ENCODE measurements at places on chromosomes 1 and 21.
A peak's percentile ranks its signal among the peaks of the same experiment; 100 is the strongest.

- DNase-seq = peak; percentile 36
Measured at GRCh38 chr1:12615865-12616708, 1.9 kb downstream of the DHRS3 start.

DNA sequence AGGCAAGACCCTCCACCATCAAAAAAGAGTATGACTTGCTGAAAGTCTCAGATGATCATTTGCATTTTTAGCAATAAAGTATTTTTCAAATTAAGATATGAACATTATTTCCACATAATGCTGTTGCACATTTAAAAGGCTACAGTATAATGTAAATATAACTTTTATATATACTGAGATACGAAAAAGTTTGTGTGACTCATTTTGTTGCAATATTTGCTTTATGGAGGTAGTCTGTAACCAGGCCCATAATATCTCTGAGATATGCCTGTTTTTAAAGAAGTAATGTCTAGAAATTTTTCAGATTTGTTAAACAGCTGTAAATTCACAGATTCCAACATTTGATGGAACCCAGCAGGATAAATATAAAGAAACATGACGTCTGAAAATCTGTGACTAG lies 86.7 kb downstream of the MAN1A2 start:
- DNase-seq = no peak

DNA sequence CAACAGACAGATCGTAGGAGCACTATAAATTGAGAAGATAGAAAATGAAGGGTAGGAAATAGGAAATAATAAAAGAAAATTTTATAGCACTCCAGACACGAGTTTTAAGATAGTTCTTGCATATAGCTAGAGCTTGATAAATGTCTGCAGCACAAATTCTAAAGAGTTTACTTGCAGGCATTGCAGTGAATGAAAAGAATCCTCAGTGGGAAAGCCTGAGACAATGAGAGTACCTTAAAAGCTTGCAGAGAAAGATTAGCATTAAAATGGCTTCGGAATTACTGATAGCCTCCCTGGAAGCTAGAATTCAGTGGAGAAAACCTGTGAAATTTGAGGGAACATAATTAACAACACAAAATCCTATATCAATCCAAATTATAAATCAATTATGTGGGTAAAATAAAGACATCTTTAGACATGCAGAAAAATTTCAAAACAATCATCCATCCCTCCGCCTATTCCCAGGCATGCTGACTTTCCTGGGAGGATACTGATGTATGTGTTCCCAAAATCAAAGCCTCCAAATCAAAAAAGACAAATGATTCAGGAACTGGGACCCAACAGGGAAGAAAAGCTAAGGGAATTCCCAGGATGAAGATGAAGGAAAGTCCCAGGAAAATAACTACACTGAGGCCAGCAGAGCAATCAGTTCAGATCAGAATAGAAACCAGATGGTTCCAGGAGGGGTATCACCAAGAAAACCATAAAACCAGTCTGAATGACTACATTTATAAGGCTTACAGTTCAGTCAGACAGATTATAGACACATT lies 305.9 kb upstream of the USP25 start:
- no peak for DNase-seq

- no peak for DNase-seq
Measured at GRCh38 chr21:40139636-40140035, 272.4 kb downstream of the PCP4 start.

DNA sequence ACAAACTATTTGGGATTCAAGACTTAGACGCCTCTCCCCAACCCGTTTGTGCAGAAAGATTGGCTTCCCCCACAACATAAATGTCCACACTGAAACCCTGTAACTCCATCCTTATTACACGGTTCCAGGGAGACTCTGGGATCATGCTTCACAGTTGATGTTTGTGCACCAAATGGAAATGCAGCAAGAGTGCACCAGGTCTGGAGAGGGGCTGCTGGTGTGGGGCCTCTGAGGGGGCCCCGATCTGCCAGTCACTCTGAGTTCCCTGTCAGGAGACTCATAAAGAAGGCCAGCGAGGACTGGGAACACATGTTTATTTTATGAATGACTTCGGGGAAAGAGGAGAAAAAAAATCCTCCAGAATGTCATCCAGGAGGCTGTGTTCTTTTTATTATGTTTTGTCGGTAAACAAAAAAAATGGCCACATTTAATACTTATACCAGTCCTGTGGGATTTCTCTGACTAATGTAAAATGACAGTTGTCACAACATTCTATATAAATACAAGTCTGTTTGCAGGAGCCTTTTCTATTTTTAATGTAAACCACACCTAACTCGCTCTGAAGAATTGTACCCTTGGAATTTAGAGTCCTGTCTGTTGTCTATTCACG lies 439.1 kb upstream of the VAMP3 start:
- DNase-seq = no peak

GRCh38 chr1:224644553-224645154 lies 28.5 kb downstream of the CNIH3 start:
- no peak for DNase-seq

GRCh38 chr1:229897501-229897900 lies 169.5 kb upstream of the GALNT2 start:
- DNase-seq = no peak

DNA sequence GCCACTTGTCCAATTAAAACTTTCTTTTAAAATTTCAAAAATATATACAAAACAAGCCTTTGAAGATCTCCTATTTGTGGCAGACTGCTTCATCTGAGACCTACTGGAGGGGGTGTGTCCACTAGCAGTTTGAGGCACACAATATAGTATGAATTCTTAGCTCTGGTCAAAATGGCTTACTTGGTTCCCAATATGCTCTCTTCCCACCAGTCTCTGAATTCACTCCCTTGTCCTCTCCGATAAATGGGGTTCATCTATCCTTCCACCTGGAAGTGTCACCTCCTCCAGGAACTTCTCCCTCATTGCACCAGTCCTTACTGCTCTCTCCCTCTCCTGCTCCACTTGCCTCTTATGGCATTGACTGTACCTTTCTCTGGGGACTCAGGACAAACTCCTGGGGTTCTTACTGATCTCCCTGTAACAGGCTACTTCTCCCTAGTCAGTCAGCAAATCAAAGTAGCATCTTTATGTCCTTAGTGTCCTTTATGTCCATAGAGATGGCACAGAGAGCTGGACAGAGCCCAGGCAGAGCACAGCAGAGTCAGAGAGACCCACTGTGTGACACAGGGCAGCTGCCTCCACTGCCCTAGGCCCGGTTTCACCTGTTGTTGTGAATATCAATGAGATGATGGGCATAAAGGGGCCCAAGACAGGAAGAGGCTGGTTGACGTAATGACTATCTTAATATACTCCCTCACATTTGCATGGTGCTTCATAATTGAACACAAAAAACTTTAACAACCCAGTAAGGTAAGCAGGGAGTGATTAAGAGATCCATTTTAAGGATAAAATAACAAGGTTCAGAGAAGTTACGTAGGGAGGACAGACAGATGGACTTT lies 3.6 kb downstream of the ASAP3 start:
- DNase-seq = no peak

GRCh38 chr1:169163059-169163458 lies 56.6 kb downstream of the ATP1B1 start:
- no peak for DNase-seq

DNA sequence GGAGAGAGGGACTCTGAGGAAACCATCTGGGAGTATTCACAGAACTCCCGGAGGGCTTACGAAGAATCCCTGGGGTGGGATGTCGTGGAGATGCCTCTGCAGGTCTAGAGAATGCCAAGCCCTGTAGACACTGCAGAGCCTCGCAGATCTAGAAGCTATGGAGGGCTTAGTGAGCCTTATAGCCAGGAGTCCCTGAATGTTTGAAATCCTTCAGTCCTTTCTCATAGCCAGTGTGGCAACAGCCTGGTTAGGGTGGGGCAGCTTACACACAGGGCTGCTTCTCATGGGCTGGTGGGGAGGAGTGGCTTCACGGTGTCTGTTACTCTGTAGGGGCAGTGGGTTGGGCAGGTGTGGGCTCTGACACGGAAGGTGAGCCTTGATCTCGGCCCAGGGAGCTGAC lies 44.2 kb upstream of the KDM4A start:
- DNase-seq = peak; percentile 7

- DNase-seq = no peak
Measured at GRCh38 chr1:116558140-116558549, 12.7 kb downstream of the CD58 start.

DNA sequence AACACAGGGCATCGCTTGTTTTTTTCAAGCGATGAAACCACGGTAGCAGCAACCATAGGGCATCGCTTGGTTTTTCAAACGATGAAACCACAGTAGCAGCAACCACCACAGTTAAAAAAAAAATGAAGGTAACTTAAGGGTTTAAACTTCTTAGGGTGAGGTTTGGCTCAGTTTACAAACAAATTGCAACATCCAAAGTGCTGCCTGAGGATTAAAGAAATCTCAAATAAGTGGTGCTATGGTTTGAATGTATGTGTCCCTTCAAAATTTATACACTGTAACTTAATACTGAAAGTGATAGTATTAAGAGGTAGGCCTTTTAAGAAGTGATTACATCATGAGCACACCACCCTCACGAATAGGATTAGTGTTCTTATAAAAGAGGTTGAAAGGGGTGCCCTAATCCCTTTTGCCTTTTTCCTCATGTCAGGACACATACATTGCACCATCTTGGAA lies 6.4 kb upstream of the GBP5 start:
- DNase-seq = no peak

- no peak for DNase-seq
Measured at GRCh38 chr21:35338881-35339632, 290.0 kb upstream of the RUNX1 start.

DNA sequence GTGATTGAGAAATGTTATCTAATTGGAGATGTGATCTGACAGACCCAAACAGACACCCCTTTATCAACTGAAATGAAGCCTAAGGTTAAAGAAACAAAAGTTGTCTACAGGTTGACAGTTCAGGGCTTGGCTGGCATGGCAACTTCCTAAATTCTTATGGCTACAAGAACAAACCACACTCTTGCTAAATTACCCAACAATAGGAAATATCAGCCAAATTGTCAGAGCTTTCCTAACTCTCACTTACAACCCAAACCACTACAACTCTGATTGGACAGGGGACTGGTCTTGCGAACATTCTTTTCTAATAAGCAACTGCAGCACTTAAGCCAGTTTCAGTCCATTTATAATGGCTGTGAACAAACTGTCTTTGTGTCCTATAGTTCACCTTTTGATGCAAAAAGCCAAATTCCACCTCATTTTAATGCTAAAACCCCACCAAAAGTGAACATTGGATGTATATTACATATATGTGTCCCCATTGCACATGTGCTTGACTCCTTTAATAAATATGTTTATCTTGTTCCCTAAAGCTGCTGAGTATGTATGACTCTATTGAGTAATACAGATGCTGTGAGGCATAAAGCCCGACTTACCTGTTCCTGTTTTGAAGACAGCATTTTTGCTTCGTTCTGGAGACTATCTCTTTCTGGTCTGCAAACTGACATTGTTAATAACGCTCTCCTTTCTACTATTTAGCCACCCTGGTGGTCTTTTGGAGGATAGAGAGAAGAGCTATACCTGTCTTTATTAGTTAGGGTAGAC lies 101.3 kb upstream of the HMCN1 start:
- DNase-seq = no peak

DNA sequence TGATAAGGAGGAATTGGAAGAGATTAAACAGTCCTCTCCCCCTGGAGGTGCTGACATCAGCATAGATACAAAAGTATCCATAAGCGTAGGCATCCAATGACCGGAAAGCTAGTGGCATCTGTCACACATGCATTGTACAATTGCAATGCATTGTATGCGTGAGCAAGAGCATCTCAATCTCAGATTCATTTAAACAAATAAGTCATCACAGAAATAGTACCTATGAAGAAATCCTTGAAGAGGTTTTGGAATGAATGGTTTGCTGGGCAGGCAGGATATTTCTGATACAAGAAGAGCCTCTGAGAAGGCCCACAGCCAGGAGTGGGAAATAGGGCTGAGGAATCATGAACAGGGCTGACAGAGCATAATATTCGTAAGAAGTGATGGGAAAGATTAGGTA lies 88.9 kb upstream of the ABCD3 start:
- no peak for DNase-seq

- peak; percentile 25 for DNase-seq
Measured at GRCh38 chr21:41611966-41612606, 104.1 kb upstream of the TMPRSS2 start.

DNA sequence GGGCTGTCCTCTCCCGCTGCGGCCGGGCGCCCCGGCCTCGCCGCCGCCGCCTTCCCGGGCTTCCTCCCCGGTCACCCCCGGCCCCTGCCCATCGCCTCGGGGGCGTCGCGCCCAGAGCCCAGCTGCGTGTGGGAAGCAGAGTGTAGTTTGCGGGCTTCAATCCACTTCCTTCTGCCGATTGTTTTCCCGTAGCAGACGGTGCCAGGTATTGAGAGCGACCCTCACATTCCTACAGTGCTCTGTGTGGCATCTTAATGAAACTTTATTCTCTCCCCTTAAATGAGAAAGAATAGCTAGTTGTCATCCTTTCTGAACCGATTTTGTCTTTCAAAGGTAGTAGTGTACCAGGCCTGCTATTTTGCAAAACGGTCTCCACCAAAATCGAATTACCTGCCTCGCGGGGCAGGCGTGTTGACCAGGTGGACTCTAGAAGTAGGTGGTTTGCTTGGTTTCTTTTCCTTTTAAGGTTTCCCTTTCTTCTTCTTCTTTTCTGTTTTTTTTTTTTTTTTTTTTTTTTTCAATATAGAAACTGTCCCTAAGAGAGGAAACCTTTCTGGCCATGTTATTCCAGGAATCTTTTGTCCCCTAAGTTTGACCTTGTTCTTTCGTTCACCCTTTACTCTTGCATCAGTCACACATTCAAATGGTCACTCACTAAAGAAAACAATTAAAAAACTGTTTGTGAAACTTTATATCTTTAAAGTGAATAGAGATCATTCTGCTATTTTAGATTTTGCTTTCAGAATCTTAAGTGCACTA lies 881 bp downstream of the USP25 start:
- DNase-seq = no peak

DNA sequence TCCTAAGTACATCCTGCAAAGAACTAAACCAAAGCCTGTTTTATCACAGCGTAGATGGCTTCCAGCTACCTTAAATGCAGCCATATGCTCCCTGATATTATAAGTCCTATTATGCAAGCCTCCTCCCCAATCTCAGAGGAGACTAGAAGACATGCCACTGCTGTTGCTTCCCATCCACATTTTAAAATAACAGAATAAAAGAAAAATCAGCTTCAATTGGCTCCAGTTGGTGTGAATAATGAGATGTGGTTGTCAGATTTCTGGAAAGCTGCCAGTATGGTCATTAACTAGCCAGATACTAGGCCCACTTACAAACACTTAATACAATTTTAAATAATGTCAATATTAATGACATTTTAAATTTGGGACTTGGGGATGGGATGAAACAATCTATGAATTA lies 25.7 kb downstream of the WARS2 start:
- DNase-seq = no peak

- no peak for DNase-seq
Measured at GRCh38 chr1:106564192-106564591, 492.3 kb upstream of the PRMT6 start.

GRCh38 chr1:154502744-154503115 lies 518 bp upstream of the SHE start:
- DNase-seq = no peak

GRCh38 chr1:167499664-167500101 lies 18.6 kb downstream of the CD247 start:
- DNase-seq = no peak

All from foreskin fibroblast (primary cell).